Activated CD8-positive, alpha-beta memory T cell treated with anti-CD3 and anti-CD28 coated beads, Interleukin-2, amount 50 U/mL, for 4 hours (primary cell): ENCODE measurements at places on chromosomes 7 and 10.

GRCh38 chr10:86105181-86105580 lies 261.4 kb downstream of the GRID1 start:
- DNase-seq: no peak

DNA sequence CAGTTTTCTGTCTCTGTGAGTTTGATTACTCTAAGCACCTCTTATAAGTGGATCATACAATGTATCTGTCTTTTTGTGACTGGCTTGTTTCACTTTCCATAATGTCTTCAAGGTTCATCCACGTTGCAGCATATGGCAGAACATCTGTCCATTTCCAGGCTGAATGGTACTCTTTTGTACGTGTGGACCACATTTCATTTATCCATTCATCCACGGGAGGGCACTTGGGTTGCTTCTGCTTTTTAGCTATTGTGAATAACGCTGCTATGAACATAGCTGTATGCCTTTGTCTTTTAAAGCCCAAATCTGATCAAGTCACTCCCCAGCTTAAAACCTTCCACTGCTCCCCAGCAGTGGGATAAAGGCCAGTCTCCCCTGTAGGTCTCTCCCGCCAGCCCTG lies 31.5 kb downstream of the EGFR start:
- no peak for DNase-seq

- DNase-seq: no peak
Measured at GRCh38 chr10:117169480-117169879, 27.8 kb upstream of the KCNK18 start.

GRCh38 chr10:110619514-110620397 lies 24.4 kb upstream of the RBM20 start:
- no peak for DNase-seq

- no peak for DNase-seq
Measured at GRCh38 chr7:1091644-1092027, 3.7 kb downstream of the GPER1 start.

DNA sequence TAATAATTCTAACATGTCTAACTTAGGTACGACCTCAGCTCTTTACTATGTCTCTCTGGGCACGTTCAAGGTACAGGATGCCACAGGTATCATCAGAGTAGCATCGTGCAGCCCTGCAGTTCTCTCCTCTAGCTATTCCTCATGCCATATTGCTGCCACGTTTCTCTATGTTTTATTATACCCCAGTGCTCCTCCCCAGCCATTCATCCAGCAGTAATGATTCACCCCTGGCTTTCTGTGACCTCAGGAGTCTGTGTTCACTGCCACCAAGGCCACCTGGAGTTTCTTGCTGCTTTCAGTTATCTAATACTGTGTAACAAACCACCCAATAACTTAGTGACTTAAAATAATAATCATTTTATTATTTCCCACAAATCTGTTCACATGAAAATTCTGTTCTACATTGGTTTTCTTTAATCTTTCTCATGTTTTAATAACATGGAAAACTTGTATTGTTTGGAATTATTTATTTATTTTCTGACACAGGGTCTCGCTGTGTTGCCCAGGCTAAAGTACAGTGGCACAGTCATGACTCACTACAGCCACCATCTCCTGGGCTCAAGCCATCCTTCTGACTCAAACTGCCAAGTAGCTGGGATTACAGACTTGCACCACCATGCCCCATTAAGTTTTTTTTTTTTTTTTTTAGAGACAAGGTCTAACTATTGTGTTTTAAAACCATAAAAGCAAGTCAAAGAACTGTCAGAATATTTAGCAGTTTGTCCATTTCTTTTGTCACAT lies 21.8 kb downstream of the REEP3 start:
- no peak for DNase-seq
